NCI-H774 (cell line): ENCODE measurements at places on chromosomes 11 and 22.

DNA sequence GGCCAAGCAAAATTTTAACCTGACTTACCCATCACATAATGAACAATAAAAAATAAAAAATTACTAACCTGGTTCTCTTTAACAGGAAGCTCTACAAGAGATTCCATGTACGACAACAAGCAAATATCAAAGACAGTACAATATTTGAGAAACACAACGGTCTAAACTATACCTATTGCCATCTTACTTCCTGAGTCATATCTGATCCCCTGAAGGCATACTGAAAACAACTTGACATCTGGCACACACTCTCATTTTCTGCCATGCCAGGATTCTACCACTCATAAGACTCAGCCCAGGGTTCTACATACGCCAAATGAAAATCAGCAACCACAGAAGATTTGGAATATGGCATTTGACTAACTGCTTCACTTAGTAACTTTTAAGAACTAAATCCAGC, 13.8 kb downstream of the DENND5A start:
- no peak for DNase-seq

GRCh38 chr22:44298406-44299091, 14.2 kb downstream of the SHISAL1 start:
- DNase-seq: no peak

DNA sequence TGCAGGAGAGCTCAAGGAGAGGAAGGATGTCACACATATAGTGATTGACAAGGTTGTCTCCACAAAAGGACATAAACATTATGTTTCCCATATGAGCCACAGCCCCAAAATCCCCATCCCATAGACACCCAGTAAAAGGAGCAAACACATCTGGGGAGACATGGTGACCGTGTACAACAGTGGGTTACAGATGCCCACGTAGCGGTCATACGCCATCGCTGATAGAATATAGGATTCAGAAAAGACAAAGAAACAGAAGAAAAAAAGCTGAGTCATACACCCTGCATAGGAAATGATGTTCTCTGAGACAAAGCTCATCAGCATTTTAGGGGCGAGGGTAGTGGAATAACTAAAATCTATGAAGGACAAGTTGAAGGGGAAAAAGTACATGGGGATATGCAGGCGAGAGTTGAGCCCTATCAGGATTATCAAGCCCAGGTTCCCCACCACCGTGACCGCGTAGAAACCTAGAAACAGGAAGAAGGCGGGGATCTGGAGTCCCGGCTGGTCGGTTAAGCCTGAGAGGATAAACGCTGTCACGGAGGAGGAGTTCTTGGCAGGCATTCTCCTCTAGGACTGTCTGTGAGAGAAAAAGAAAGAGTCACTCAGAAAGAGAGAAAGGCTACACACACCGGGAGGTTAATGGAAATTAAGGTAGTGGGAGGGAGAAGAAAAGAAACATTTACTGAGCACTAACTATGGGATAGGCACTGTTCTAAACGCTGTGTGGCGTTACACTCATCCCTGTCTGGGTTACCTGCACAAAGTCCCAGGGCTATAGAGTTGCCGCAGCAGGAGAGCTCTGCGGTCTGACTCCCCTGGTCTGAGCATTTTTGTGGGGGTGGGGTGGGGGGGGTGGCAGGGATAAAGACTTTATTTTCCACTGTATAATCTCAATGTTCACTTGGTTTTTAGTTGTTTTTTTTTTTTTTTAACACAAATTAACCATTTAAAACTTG, 36.1 kb upstream of the OR8B8 start:
- DNase-seq: peak; percentile 44

DNA sequence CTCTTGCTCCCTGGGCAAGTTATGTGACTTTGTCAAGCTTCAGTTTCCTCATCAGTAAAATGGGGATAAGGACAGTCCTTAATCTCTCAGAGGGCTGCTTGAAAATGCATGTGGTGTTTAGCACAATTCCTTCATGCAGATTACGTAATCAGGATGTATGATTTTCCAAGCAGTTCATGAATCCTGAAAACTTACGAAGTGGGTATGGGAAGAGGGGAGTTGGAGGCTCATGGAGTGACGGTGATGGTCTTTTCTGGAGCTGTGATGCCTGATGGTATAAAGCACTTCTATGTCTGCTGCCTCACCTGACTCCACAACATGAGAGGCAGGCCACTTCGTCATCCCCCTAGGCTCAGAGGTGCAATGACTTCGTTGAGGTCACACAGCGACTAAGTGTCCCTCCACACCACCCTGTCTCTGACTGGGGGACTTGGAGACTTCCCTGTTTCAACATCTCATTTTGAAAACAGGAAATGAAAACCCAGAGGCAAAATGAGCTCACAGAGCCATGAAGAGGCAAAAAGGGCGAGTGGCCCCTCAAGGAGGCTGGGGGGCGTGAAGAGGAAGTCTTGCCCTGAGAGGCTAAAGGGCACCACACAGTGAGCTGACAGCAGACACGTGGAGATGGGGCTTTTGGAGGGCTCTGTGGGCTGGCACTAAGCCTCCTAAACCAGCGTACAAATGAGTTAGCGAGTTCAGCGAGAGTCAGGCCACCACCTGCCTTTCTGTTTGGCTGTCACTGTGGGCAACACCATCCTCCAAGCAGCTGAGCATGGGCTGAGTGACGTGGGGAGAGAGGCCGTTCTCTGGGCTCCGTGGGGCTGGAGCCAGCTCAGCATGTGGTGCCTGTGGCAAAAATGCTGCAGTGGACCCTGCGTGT, 10.1 kb downstream of the MCM5 start:
- no peak for DNase-seq

DNA sequence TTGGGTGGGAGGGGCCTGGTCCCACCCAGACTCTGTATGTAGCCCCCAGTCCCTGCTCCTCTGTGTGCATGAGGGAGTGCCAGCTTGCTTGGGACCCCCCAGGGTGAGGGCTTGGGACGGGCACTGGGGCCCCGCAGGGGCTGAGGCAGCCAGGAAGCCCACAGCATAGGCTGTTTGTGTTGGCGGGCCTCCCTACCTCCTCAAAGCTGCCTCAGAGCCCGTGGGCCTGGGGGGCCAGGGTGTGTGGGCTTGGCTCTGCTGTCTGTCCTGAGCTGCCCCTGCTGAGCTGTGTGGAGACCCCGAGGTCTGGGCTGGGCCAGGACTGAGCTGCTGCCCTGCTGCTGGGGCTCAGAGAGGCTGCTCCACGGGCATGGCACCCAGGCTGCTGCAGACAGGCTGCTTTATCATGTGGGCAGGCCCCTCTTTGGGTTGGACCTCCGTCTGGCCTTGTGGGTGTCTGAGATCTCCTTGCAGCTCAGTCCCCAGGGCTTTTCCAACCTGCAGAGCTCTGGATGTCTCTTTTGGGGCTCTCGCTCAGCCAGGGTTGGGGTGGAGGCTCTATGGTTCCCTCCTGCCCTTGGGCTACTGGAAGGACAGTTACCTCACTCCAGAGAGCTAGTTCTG, 3.3 kb downstream of the TSPAN4 start:
- DNase-seq: no peak

DNA sequence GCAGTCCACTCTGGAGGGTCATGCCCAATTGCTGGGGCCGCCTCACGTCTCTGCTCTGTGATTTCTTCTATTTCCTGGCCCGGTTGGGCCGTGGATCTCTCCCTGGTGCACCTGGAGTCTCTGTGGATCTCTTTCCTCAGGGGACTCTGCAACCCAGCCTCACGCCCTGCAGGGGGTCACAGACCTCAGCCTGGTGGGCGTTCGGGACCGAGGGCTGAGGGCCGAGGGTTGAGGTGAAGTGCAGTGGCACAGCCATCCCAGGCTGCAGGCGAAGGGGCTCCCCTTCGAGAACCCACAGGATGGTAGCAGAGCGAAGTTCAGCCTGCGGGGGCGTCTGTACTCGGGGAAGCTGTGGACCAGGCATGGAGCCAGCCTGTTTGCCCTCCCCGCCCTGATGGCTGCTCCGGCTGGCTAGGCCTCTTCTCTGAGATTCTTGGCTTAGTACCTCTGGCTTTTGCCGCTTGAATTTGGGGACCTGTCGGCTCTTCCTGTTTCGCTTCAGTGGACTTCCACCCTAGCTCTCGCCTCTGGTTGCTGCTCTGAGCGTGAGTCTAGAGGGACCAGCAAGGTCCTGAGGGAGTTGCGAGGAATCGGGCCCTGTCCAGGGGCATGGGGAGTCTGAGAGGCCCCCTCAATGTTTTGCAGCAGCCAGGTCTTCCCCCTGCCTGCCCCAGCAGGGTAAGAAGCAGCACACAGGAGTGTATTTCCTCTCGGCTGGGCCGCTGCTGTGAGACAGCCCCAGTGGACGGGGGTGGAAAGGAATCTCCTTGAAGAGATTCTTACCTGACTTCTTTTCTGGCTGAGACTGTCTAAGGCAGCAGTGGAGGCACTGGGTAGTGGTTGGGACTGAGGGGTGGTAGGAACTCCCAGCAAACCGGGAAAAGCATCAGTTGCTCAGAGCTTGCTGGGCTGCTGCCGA, 140.8 kb downstream of the TBC1D22A start:
- no peak for DNase-seq

- no peak for DNase-seq
These were observed 21.4 kb upstream of the BMAL1 start for GRCh38 chr11:13256216-13256615.

DNA sequence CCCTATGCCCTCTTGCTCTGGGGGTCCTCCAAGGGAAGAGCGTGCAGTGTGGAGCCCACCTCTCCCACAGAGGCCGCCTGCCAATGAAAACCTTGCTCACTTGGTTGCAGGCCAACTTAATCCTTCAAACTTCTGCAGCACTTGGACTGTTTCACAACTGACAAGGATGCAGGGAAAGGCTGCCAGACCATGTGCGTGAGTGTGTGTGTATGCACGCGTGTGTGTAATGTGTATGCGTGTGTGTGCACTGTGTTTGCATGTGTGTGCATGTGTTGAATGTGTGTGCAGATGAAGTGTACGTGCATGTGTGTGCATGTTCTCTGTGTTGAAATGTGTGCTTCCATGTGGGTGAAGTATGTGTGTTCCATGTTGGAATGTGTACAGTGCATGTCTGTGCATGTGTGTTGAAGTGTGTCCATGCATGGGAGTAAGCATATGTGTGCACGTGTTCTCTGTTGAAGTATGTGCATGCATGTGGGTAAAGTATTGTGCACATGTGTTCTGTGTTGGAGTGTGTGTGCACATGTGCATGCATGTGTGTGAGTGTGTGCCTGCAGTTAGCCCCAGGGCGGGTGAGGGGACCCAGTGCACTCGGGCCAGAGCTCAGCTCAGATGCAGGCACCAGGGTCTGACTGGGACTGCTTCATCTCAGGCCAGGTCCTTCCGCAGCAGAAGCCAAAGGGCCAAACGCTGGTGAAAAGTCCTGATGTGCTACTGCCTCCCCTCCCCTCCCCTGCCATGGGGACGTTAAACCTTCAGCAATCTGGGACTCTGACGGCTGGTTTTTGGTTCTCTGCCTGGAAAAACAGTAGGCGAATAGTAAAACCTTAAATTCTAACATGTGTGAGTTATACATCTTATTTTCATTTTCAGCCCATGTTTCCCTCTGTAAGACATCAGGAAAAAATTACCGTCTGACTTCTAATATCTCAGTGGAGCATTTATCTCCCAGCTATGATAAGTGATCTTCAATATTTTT, 72.0 kb downstream of the FLI1 start:
- no peak for DNase-seq

GRCh38 chr11:103803062-103803461, 233.4 kb upstream of the DDI1 start:
- no peak for DNase-seq

DNA sequence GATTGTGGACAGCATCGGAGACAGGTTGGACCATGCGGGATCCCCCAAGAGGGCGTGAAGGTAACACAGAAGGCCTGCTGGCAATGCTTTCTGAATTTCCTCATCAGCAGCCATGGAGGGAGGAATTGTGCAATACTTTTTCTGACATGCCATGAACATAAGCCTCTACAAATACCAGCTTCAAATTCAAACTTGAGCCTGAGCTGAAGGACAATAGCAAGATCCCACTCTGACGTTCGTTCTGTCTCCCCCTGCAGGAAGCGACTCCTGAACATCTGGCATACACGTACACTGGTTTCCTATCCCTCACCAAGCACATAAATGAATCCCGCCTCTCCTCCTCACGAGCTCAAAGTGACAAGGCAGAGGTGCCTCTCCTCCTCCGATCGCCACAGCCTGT, 312.2 kb downstream of the BRD1 start:
- no peak for DNase-seq

GRCh38 chr22:32920032-32920628, 118.6 kb downstream of the TIMP3 start:
- no peak for DNase-seq

- no peak for DNase-seq
These were observed 96.1 kb downstream of the MICAL2 start for GRCh38 chr11:12206529-12206928.

DNA sequence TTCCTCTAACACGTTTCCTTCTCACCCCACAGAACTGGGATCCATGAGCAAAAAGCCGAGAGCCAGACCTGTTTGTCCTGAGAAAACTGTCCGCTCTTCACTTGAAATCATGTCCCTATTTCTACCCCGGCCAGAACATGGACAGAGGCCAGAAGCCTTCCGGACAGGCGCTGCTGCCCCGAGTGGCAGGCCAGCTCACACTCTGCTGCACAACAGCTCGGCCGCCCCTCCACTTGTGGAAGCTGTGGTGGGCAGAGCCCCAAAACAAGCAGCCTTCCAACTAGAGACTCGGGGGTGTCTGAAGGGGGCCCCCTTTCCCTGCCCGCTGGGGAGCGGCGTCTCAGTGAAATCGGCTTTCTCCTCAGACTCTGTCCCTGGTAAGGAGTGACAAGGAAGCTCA, 24.0 kb downstream of the CD5 start:
- DNase-seq: no peak

- no peak for DNase-seq
These were observed at the start of gene PNPLA5 for GRCh38 chr22:43891360-43892182. PNPLA5 (minus strand) TSS chr22:43892013; CDS start chr22:43891880, 133 bp downstream.

DNA sequence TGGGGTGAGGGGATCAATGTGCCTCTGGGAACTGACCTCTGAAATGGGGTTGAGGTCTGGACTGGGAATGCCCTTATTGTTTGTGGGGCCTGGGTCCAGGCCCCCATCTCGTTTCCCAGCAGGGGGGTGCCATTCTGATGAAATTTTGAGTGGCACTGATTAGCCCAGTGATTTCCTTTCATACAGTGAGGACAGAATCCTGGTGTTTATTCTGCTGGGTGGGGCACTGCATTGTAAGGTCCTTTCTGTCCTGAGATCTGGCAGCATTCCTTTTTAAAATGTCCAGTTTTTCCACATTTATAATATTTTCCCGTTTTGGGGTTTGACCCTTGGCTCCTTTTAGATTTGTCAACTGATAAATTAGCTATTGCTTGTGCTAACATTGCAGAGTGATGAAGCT, 27.1 kb downstream of the OR10A6 start:
- DNase-seq: no peak

DNA sequence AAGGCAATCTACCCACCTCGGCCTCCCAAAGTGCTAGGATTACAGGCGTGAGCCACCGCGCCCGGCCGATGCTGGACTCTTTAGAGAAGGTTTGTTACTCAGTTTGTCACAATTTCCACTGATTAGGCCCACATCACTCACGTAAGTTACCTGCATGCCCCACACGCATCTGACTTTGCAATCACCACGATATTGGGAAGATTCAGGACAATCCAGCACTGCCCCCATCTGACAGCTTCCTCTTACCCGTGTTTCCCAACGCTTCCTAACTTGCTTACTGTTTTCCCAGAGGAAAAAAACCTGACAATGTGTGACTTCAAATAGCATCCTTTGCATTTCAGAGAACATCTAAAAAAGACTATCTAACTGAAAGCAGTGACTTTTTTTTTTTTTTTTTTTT, 21.8 kb upstream of the EIF3M start:
- no peak for DNase-seq

GRCh38 chr11:2807025-2807681, 78.4 kb downstream of the CDKN1C start:
- DNase-seq: peak; percentile 18

- no peak for DNase-seq
These were observed 43.1 kb upstream of the GCAT start for GRCh38 chr22:37764622-37765021.
